ENCODE measurements at places on chromosomes 7 and 10.

GRCh38 chr10:95464280-95464679 lies 96.9 kb downstream of the SORBS1 start:
- DNase-seq, result no peak

- no peak for DNase-seq
Measured at GRCh38 chr7:41570766-41571165, 132.1 kb downstream of the INHBA start.

GRCh38 chr10:6409971-6410643 lies 170.0 kb downstream of the PRKCQ start:
- no peak for DNase-seq

DNA sequence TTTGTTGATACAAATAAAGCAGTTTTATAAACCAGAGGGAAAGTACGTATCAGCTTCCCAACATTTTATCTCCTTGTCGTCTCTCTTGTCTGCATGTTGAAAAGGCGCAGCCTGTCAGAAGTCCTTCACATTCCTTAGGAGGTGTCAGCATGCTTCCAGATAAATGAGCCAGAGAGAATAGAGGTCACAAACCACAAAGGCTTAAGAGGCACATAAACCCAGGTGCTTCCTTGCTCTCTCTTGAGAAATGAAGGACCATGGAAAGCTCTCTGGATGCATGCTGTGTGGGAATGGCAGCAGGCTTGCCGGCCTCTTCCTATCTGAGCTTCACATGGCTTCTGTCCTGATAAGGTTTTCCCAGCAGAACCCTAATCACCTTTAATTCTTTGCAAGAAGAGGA lies 448.5 kb downstream of the XPNPEP1 start:
- no peak for DNase-seq

DNA sequence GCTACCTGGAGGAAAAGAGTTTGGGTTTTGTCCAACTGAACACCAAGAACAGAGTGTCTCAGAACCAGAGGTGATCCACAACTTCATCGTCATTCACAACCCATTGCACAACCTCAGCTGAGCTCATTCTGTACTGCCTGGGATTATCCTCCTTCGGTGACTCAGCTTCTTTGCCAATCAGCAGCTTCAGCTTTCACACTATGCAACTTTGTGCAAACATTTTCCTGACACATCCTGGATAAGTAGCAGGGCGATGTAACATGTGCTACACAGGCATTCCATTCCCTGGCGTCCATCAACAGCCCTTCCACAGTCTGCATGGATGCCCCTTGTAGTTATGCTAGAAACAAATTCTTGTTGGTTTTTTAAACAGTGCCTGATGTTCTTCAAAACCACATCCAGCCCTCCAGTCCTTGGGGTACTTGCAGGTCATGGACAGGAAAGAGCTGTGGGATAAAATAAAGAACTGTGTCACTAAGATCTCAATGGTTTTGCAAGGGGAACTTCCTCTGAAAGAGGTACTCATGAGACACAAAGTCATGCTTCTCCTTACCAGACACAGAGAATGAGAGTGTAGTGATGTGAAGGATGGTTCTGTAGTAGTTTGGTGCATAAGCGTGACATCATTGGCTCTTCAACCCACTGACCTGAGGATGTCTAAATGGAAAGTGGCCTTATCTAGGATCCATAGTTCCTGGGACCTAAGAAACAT lies 478.5 kb downstream of the KIF20B start:
- no peak for DNase-seq

DNA sequence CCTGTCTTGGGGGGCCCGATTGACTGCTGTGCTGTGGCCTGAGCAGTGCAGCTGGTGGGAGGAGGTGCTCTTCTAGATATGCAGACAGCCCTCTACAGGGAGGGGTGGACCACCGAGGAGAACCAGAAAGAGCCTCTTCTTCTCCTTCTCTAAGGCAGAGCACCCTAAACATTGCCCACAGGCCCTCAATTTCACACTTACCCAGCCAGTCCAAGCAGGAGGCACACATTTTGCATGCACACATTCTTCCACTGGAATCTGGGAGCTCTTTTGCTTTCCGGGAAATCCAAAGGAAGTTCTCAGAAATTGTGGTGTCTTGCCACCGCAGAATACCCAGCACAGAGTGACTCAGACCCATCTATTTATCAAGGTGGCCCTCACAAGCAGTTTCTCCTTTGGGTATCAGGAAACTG lies 45.8 kb downstream of the EEPD1 start:
- no peak for DNase-seq

DNA sequence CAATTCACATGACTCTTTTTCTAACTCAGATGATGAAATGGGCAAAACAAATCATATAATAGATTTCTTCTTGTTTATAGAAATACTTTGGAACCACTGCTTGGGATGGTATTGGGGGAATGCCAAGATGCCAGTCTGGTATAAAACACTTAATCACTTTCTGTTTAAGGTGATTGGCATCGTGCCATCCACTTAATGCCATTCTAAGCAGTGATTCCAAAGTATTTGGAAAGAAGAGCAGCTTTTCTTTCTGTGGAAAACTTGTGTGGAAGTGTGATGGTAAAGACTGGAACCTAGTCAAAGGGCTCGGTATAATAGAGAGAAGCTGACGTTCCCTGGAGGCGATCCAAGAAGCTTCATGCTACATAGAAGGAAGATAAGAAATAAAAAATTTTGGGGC lies 120.6 kb downstream of the TMEM26 start:
- no peak for DNase-seq

GRCh38 chr7:7175075-7175695 lies 7.2 kb upstream of the C1GALT1 start:
- DNase-seq, result no peak

DNA sequence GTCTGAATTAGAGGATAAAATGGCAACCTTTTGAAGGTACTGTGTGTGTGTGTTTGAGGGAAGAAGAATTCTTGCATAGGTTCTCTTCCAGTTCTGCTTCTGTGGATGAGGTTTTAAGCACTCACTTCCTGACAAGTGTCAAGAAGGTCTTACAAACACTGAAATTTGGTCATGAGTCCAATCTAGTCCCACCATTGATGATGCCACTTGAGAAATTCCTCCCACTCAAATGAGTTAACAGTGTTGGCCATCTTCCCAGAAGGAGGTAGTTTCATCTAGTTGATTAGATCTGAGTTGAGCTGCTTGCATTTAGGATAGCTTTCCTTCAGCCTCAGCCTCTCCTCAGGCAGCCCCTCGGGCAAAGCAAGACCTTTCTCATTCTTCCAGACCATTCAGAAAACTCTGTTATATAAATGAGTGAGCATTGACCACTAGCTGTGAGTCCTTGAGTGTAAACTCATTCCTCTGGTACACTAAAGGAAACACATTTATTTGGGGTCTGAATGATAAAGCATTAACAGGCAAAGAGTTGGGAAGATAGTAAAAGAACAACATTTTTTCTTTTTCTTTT lies 189.5 kb downstream of the TRIL start:
- no peak for DNase-seq

DNA sequence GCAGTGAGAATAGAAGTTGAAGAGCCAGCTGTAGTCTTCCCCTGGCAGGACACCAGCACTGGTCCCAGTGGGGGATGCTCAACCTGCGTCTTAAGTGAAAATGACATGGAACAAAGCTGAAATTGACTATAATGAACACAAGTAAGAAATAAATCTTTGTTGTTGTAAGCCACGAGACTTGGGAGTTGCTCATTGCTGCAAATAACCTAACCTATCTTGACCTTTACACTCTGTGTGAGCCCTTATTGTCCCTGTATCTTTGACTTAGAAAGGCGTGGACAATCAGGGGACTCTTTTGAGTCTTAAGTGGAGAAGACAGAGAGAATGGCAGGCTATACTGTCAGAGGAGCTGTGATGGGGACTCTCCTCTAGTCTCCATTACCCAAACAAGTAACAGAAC lies 16.9 kb downstream of the ZC3HAV1L start:
- DNase-seq, result no peak

- DNase-seq, result no peak
Measured at GRCh38 chr7:142384493-142384922, 126.7 kb upstream of the PRSS58 start.

DNA sequence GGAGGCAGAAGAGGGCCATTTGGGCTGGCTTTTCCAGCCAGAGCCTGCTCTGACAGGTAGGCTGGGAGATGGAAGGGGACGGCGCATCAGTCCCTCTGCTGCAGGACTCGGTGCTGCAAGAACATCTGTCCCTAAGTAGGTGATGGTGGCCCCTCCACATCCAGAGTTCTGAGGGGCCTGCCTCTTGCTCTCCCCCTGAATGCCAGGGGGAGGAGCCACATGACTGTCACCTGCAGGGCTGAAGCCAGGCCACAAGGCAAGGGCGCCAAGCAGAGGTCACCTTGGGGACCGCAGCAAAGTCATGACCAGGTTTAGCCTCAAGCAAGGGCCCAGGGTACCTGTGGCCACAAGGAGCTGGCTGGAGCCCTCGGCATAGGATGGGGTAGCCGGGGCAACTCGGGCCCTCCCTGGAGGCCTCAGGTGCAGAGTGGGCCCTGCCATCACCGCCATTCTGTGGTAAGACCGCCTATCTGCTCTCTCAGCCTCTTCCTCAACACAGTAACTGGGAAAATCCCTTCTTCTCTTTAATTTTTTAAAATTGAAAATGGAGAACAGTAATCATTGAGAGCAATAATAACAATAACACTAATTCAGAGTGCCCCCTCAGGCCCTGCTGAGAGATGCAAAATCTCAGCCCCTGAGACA lies 99.3 kb downstream of the FAM53B start:
- DNase-seq, result no peak

- no peak for DNase-seq
Measured at GRCh38 chr7:12314199-12314598, 89.5 kb downstream of the VWDE start.

GRCh38 chr10:112497347-112497950 lies 50.4 kb downstream of the VTI1A start:
- DNase-seq, result no peak

DNA sequence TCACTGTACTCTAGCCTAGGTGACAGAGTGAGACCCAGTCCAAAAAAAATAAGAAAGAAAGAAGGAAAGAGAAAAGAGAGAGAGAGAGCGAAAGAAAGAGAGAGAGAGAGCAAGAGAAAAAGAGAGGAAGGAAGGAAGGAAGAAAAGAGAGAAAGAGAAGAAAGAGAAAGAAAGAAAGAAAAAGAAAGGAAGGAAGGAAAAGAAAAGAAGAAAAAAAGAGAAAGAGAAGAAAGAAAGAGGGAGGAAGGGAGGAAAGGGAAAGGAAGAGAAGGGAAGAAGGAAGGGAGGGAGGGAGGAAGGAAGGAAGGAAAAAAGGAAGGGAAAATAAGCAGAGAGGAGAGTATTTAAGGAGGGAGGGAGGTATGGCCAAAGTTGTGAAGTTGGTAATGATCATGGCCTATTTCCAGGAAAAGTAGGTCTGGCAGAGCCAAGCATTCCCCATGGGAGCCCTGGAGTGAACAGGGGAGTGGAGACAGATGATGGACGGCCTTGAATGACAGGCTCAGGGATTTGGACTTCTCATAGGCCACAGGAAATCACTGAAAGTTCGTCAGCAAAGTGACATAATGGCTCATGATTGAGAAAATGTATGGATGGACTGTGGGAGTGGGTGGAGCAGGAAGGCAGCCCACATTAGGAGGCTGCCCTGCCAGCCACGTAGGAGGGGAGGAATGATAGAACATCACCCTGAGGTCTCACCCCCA lies 44.8 kb upstream of the CUX1 start:
- no peak for DNase-seq

DNA sequence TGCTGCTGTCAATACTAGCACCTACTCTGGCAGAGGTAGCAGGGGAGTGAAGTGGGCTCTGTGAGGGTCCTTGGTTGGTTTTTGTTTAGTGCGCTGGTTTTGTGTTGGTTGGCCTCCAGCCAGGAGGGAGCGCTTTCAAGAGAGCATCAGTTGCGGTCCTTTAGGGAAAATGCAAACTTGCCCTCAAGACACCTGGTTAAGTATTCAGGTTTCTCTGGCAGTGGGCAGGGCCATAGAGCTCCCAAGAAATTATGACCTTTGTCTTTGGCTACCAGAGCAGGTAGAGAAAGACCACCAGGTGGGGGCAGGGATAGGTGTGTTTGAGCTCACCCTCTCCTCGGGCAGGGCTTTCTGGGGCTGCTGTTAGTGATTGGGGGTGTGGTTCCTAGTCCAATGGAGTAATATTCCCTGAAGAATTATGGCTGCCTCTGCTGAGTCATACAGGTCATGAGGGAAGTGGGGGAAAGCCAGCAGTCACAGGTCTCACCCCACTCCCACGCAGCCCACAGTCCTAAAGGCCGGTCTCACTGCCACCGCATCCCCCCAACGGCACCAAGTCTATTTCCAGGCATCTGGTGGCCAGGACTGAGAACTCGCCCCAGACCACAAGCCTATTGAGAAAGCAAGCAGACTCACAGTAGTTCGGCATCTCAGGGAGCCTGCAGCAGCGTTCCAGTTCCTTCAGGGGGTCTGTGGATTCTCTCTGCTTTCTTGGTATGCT lies 280.5 kb downstream of the SFMBT2 start:
- no peak for DNase-seq

DNA sequence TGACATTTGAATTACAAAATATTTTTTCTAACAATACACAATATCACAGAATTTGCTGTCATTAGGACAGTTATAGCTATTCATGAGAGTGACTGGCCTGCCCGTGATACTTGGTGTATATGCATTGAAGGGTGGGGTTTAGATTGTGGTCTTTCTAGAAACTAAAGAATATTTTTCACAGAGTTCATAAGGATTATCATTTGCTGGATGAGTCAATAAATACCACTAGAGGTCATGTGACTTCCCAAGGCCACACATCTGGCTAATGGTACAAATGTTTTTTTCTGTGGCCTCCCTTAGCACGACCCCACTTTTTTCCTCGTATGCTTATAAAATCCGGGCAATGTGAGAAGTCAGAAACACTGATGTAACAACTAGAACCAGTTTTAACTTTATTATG lies 5.2 kb downstream of the OPTN start:
- DNase-seq, result no peak

GRCh38 chr7:151083071-151083823 lies at the start of gene TMUB1:
TMUB1 (minus strand) TSS chr7:151083493; CDS start chr7:151082563, 930 bp downstream.
- peak; percentile 93 for DNase-seq

DNA sequence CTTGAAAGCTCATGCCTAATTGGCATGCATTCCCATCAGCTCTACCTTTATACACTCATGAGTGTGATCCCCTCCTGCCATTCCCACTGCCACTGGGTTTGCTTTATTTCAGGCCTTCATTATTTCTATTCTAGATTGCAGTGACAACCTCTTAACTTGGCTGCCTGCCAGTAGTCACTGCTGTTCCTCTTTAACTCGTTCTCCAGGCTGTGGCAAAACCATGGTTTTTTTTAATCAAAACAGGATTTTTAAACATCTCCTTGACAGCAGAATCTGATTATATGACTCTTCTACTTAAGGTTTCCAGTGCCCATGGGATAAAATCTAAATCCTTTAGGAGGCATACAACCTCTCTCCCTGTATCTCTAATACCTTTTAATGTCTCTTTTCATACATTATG lies 223.7 kb upstream of the PCDH15 start:
- no peak for DNase-seq

DNA sequence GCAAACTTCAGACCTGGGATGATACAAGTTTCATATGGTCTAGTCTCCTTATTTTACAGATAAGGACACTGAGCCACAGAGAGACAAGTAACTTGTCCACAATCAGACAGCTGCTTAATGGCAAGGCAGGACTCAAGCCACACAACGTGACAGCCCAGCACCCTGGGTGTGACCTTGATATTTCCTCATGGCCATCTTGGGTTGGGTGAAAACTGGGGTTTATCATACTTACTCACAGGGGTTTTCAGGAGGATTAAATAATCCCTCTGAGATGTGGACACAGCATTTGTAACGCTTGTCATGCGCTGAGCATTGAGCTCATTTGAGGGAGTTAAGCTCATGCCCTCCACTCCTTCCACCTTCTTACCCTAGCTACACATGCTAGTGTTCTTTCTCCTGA lies 58.0 kb downstream of the ABLIM1 start:
- DNase-seq, result no peak
